ENCODE measurements at places on chromosomes 11 and 22. TPM values are rescaled to one million over a fixed set of nuclear protein-coding genes. Genes with fewer than 3 reads are reported as not detected.

DNA sequence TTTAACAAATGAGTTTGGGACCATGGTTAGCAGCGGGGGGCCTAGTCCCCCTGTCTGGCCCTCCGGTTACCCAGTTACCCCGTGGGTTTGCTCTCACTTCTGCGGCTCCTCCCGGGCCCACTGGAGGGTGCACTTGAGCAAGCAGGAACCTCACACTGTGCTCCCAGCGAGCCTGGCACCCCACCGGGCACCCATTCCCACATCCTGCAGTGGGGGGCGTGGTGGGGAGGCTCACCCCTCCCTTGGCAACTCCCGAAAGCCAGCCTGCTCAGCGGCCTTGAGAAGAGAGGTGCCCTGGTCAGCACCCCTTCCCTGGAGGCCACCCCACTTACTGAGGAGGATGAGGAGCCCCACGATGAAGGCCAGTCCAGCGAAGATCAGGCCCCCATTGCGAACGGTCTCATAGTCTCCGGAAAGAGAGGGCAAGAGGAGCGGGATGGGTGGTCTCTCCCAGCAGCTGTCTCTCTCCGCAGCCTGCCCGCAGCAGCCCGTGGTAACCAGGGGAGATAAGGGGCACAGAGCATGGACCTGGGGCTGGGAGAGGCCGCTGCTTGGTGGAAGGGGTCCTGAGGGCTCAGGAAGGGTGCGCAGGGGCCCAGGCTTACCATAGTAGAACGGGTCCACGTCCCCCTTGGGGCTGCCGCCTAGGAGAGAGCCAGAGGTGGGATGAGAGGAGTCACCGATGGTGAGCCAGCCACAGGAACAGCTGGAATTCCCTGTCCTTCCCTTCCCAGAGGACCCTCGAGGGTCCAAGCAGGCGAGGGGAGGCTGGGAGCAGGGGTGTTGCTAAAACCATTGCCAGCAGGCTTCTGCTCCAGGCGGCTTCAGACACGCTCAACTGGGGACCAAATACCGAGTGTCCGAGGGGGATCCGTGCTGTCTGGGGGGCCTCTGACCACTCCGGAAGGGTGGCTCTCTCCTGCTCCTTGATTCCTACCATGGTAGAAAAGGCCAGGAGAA is 2.2 kb downstream of the FXYD2 start:
- no peak for DNase-seq

- no peak for DNase-seq
These were observed 42.0 kb upstream of the TENM4 start for GRCh38 chr11:79482800-79483199.

GRCh38 chr22:24816806-24817205 is 10.8 kb downstream of the SGSM1 start:
- DNase-seq, result no peak

DNA sequence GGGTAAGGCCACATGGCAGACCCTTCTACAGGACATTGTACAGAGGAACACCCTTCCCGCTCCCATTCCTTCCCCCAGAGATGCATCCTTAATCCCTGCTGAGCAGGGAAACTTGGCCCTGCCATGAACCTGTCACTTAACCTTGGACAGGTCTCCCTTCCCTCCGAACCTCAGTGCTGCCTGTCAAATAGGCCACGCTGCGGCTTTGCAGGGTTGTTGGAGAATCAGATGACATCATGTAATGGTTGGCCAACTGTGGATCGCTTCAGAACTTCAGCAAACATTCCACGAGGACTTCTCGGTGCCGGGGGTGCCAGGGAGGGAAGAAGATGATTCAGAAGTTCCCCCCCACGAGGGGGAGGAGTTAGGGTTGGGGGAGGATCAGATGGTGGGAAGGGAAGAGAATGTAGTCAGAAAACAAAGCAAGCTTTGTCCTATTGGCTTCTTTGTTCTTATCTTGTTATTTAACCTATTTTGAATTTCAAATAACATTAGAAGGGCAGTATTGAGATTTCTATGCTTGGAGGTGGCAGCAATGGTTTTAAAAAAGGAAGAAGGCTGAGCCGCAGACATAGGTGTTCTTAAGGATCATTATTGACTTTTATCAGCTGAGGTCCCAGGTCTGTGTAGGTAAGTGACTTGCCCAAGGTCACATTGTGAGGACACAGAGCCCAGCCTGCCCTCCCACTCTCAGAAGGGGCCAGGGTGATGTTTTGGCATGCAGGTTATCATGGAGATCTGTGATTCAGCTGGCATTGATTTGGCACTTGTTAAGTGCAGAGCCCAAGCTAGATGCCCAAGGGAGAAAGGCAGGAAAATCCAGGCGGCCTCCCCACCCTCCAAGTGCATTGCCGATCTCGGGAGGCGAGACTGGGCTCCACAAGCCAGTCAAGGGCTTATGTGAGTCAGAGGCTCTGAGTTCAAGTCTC is 3.1 kb downstream of the CDC42EP1 start:
- DNase-seq, result no peak

TSG101 gene
- 54.2 TPM for polyA plus RNA-seq

All from thymus (tissue), 14 donors.